ENCODE measurements at places on chromosomes 1 and 21.

DNA sequence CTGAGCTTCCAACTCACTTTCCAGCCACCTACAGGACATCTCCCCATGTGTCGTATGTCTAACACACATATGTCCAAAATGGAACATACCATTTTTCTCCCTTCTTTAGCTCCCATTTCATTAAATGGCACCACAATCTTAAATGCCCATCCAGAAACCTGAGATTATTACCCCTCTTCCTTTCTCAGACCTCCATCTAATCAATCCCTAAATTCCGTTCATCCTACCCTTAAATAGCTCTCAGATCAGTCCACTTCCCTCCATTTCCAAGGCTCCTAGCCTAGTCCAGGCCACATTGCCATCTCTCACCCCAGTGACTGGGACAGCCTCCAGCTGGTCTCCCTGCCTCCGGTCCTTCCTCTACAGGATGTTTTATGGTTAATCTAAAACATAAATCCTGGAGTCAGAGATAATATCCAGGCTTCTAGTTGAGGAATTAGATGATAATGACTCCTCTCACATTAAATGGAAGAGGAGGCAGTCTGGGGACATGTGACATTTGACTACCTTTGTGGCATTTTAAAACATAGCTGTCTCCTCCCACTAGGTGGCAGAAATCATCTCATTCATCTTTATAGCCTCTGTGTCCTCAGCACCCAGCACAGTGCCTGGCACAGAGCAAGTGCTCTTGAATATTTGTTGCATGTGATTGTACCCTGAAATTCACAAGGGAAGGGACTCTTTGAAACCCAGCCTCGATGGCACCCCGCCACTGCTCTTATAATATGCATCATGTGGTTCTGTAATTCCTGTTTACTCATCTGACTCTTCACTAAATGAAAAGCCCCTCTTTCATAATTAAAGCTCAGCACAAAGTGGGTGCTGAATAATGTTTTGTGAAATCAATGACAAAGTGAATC is 102.3 kb downstream of the TMEM53 start:
- DNase-seq: peak; percentile 50

DNA sequence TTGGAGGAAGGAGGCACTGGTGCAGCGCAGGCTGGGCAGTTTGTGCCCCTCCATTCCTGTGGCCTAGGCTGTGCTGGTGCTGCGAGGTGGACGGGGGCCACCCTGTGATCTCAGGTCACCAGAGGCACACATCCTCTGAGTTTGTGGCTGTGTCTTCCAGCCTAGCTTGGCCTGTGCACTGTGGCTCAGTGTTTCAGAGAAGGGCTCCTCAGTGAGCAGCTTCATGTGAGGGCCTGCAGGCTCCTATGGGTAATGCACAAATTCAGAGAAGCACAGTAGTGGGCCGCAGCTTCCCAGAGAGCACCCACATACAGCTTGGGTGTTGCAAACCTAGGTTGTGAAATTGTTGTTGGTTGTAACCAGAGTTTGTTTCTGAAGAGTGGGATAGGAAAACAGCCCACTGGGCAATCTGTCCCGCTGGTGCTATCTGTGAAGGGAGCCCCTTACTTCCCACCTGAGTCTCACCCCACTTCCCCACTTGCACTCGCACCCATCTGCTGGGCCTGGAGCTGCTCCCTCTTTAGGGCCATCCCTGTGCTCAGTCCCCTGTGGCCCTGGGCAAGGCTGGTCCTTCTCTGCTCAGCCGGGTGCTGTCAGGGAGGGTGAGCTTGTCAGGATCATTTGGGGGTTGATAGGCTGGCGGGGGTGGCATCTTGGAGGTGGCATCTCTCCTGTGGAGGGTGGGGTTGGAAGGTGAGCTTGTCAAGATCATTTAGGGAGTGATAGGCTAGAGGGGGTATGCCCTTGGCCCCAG is 30.2 kb downstream of the SNAP47 start:
- DNase-seq: no peak

DNA sequence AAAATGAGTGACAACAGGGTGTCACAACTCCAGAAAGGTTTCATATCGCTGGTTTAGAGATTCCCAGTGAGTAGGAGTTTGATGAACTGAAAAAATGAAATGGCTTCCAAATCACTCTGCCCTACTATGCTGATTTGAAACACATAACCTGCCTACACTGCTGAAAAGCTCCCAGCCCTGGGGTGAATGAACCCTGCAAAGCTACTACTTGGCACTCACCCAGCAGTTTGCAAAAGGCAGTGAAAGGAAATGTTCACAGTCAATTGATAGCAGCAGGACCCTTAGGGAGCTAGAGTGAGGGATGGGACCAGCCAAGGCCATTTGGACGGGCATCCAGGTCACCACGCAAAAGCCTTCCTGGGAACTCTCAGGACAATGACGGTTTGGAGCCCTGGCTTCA is 44.4 kb upstream of the SRP9 start:
- no peak for DNase-seq

DNA sequence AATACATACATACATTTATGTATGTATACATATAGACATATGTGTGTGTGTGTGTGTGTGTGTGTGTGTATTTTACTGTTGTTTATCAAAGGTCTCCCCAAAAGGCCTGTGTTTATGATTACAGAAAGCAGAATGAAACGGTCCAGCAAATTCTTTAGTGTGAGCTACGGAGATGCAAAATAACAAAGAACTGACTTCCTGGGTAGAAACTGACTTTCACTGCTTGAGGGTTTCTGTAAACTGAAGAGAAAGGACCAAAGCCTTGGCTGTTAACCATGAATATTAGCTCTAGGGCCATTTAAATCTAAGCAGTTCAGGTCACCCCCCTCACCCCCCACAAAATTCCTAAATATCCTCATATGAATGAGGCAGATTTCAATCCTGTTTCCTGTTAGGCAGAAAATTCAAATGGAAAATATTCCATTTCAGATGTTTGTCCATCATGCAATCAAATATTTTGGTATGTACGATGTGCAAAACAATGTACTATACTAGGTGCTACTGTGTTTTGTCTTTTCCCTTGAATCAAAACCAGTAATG is 213.2 kb downstream of the TGFB2 start:
- DNase-seq: no peak

DNA sequence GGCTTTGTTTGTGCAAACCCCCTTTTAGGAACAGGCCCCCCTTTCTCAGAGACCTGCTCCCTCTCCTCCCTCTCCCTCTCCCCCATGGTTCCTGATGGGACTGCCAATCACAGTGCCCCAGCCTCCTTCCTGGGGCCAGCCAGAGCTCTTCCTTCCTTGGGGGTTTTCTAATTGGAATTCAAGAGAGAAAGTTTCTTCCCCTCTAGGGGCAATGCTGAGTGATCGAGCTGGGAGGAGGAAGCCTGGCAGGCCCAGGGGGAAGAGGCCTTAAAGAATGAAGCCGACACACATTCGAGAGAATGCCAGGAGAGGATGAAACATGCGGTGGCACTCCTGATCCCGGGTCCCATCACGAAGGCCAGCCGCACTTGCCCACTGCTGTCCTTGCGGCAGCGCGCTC is 21.3 kb upstream of the COL16A1 start:
- no peak for DNase-seq

GRCh38 chr1:158286487-158286886 is 3.2 kb upstream of the CD1C start:
- DNase-seq: no peak

GRCh38 chr1:15180945-15181523 is 27.5 kb downstream of the TMEM51 start:
- no peak for DNase-seq

- no peak for DNase-seq
Observed at GRCh38 chr21:46145840-46146691, 9.3 kb downstream of the FTCD start.

- DNase-seq: no peak
Observed at GRCh38 chr1:81802707-81803430, 2.1 kb downstream of the ADGRL2 start.

GRCh38 chr21:41142051-41142795 is 25.7 kb upstream of the BACE2 start:
- DNase-seq: no peak

DNA sequence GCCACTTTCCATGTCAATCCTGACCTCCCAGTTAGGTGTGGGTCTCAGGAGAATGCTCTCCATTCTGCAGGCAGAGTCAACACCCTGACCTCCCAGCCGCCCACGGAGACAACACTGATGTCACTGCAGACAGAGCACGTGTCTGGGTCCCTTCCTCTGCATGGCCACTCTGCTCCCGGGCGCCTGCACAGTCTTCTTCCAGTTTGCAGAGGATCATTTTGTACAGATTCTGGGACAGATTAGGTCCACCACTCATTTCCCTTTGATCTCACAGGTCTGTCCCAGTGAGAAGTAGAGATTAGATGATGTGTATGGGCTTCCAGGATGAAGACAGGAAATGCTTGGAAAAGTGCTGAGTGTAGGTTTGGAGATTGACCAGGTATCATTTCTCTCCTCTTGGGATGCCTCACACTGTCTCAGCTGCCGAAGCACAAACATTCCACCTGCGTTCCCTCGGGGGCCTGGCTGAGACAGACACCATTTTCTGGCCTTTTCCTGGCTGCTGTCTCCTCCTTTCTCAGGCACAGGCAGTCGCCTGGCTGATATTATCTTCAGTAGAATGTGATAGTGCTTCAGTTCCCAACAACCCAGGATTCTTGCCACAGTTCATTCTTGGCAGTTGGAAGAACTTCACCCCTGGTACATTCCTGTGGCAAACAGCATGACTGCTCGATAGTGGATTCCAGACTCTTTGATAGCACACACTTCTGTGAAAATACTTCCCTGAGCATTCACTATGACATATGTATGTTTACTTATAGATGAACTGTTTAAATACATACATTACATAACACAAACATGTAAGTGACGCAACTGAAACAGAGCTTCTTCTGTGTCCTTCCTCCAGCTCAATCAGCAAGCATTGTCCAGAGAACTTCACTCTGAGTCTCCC is 7.9 kb downstream of the MYBPHL start:
- DNase-seq: peak; percentile 33

- no peak for DNase-seq
Observed at GRCh38 chr1:59178339-59179187, 118.3 kb upstream of the FGGY start.

- DNase-seq: no peak
Observed at GRCh38 chr1:110055493-110056284, 14.8 kb downstream of the ALX3 start.

DNA sequence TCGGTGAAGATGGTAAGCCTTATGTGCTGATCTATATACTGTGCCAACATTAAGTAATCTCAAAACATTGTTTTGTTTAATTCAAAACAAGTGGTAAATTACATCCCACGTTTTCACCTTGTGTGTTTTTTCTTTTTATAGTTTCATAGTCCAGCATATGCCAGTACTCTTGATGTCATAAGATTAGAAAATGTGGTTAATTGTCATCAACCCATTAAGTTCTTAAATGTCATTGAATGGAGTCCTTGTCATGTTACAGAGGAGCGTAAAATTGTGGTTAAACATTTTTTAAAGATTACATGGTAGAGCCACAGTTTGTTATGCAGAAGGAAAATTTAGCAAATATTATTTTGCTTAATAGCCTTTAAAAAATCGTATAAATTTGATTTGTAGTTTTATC is 93.1 kb downstream of the FNBP1L start:
- no peak for DNase-seq

DNA sequence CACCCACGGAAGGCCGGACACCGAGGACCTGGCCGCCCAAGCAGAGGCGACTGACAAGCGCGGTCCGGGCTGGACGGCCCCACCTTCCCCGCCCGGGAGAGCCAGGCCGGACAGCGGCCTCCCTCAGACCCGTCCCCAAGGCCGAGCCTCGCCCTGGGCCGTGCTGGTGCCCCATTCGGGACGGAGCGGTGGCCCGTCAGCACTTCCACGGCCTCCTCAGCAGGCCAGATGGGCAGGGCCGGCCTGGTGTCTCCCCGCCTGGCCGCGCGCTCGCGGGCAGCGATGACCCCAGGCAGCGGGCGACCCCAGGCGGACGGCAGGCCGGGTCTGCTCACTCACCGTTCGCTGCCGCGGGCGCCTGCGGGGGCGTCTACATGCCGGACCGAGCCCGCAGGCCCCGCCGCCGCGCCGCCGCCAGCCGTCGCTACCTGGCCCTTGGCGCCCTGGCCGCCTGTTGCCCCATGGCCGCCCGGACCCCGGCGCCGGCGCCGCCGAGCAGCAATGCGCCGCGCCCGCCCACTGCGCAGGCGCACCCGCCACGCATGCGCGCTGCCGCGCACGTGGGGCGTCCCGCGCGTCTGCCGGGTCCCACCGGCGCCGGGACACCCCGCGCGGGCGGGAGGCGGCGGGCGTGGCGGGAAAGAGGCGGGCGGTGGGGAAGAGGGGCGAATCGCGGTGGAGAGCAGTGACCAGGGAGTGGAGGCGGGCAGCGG is at the start of gene NADK:
Gene NADK (minus strand): TSS at position 521 of the 713 bp plus-strand sequence. CDS start 13,064 bp downstream, outside the sequence.
- DNase-seq: peak; percentile 82

- no peak for DNase-seq
Observed at GRCh38 chr1:75264112-75264511, 129.9 kb downstream of the LHX8 start.

DNA sequence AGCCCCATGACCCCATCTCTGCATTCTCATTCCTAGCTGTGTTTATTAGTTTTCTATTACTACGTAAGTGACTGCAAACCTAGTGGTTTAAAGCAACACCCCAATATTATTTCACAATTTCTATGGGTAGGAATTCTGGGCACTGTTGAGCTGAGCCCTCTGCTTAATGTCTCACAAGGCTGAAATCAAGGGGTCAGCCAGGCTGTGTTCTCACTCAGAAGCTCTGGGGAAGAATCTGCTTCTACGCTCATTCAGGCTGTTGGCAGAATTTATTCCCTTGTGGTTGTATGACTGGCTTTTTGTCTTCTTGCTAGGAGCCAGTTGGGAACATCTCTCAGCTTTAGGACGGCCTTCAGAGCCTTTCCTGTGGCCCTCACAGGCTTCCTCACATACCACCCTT is 181.0 kb downstream of the GIPC2 start:
- no peak for DNase-seq

- no peak for DNase-seq
Observed at GRCh38 chr21:36916718-36917117, 49.8 kb downstream of the HLCS start.

GRCh38 chr1:110233861-110234260 is 23.7 kb downstream of the KCNC4 start:
- DNase-seq: no peak

GRCh38 chr1:32702599-32703478 is at the start of gene SYNC:
TSS of gene SYNC (minus strand) at chr1:32702770. CDS start at chr1:32702660, 110 bp downstream.
- peak; percentile 57 for DNase-seq

- no peak for DNase-seq
Observed at GRCh38 chr1:247334378-247335133, 2.9 kb upstream of the ZNF496 start.

DNA sequence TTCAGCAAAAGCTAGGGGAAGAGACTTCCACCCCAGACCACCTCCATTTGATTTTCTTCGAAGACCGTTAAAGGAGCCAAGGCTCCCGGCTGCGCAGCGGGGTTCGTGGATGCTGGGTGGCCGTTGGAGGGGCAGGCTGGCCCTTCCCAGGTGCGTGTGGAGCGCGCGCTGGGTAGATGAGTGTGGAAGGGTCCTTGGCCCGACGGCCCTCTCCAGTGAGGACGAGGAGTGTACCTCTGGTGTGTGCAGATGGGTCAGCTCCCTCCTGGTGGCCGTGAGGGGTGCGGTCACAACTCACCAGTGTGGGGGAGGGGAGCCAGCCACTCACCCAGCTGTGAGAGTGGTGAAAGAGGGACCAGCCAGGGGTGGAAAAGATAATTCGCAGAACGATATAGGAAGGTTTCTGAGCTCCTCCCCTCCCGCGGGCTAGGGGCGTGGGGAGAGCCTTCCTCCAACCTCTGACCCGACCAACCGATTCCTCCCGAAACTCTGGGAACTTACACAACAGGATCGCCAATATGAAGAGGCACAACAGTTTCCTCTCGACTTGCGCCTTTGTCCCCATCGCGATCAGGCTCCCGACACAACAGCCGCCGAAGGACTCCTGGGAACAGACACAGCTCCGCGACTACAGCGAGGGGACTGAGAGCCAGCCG is at the start of gene F11R:
Gene F11R (minus strand): TSS at position 644 of the 656 bp plus-strand sequence. CDS start 79 bp downstream, at position 565.
- DNase-seq: peak; percentile 95

All from OCI-M1 (cell line).